ENCODE measurements at places on chromosomes 11 and 22.

GRCh38 chr11:71386202-71386601 lies 62.0 kb downstream of the DHCR7 start:
- no peak for DNase-seq

DNA sequence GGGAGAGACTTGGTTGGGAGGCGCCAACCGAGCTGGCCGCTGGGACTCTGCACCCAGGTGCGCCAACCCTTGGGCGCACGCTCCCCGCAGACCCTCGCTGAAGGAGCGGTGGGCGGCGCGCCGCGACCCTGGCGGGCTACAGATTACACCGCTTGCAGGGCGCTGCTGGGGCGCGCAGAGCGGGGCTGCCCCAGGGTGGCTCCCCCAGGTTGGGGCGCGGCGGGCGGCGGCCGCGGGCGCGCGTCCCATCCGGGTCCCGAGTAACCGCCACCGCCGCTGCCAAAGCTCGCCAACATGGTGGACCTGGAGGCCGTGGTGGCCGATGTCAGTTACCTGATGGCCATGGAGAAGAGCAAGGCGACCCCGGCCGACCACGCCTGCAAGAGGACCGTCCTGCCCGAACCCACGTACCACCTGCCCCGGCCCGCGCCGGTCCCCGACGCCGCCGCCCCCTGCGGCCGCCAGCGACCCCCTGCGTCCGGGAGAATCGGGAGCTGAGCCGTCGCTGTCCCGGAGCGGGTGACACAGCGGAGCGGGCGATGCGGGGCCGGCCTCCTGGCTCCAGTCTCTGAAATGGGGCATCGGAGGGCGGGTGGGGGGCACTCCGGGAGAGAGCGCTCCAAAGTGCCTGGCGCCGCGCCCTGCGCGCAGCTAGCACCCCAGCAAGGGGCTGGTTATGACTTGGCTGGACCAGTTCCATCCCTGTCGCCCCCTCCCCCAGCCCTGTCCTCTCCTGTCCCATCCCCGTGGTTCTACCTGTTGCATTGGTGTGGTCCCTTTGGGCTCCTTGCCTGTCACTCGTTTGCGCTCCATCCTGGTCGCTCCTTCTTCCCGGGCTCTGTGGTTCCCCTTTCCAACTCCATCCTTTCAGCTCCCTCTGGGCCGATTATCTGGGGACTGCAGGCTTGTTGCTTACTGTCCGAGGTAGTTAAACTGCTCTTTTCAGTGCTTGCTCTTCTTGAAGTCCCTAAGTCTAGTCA lies 143.3 kb upstream of the GRK3 start:
- no peak for DNase-seq

GRCh38 chr11:31419138-31419537 lies 49.5 kb downstream of the DNAJC24 start:
- no peak for DNase-seq

DNA sequence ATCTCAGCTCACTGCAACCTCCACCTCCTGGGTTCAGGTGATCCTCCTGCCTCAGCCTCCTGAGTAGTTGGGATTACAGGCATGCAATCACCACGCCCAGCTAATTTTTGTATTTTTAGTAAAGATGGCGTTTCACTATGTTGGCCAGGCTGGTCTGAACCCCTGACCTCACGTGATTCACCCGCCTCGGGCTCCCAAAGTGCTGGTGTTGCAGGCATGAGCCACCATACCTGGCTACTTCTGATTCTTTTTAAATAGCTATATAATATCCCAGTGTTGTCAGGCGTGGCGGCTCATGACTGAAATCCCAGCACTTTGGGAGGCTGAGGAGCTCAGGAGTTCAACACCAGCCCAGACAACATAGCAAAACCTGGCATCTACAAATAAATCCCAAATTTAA lies 20.7 kb downstream of the TMEM41B start:
- no peak for DNase-seq

- no peak for DNase-seq
Measured at GRCh38 chr11:12017865-12018453, 9.5 kb upstream of the DKK3 start.

- no peak for DNase-seq
Measured at GRCh38 chr11:60871378-60872061, 4.2 kb downstream of the ZP1 start.

GRCh38 chr22:26642465-26643417 lies 14.6 kb upstream of the MIAT start:
- peak; percentile 64 for DNase-seq

DNA sequence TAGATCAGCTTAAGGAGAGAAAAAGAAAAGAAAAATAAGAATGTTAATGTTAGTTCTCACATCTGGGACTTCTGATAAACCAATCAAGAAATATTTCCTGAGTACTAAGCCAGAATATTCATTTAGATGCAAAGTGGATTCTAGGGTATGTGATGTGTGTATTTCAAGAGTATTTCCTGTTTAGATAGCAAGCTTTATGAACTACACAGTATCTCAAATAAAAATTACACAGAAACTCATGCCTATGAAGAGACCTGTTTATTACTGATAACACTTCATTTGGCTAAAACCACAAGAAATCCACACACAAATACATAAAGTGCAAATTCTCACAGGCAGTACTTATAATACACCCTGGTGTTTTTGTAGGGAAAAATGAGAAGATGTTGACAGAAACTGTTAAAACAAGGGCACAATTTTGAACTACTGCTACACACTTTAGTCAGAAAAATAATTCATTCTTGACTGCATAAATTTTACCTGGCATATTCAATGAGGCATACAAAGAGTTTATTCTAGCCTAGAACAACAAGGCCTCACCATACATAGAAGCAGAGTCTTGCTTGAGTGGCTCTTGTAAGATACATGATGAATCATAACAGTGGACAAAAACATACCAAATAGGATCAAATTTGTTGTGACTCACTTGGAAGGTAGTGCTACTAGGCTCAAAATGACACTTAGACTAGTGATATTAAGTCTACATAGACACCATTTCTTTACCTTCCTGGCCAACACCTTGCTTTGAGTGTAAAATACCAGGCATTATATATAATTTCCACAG lies 18.8 kb upstream of the P4HA3 start:
- DNase-seq: no peak

GRCh38 chr11:34877375-34877975 lies 38.7 kb downstream of the APIP start:
- no peak for DNase-seq

DNA sequence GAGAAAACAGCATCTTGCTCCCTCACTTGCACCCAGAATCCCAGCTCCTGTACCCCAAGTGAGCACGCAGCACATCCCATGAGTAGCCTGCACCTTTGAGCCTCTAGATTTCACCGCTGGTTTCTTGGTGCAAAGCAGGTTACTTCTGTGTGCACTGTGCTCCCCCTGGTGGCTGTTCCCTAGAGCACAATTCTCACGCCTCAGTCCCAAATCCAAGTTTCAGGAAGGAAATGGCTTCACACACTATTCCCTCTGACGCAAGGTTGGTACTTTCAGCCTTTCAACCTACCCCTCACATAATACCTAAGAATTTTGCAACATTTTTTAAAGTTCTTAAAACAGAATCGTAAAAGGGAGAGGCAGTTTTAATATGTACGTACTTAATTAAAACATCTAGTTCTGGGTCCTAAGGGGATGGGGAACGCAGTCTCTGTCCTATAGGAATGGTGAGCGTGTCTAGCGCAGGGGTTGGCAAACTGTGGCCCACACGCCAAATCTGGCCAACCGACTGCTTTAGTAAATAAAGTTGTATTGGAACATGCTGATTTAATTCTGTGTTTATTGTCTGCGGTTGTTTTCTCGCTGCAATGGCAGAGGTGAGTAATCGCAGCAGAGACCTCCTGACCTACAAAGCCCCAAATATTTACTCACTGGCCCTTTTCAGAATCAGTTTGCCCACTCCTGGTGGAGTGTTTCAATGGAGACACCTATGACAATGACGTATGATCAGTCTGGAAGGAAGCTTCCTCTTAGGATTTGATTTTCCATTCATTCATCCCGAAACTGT lies 27.5 kb downstream of the DHCR7 start:
- DNase-seq: no peak

DNA sequence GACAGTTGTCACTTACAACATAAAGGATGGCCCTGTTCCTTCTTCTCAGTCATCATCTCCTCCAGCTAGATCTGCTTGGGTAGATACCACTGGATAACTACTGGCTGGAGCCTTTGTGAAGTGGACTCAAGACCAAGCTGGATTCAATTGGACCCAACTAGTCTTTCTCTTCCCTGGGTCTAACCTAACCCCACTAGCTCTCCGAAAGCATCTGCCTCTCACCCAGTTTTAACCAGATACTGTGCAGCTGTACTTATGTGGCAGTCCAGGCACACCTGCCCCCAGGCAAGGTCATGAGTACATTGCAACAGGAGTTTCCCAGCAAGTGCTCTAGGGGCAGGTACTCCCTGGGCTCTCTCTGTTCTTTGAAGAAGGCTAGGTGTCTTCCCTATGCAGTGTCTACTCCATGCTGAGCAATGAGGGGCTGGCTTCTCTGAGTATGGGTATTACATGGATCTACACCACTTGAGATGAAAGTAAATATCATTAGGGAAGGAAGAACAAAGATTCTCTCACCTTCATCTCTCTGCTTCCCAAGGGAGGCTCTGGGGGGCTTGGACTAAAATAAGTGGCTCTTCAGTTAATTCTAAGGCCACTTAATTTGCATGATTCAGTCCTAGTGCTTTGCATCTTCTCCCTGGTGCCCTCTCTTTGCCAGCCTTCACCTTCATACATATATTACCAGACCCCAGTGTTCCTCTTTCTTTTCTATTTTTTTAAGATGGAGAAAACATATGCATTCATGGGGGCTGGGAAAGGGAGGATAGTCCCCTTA lies 236.1 kb downstream of the NXPE2 start:
- no peak for DNase-seq

DNA sequence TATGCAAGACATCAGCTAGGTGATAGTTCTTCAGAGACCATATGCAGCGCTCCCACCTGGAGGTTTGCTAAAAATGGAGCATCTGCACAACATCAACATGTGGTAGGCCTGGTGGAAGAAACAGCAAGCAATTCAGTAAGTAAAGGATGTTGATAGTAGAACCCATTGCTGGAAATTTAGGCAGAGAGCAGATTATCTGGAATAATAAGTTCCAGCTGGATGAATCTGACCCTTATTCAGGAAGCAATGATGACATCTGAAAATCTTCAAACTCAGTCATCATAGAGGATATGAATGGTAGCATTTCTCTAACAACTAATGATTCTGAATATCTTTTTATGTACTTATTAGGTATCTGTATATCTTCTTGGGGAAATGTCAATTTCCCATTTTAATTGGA lies 225.2 kb upstream of the ANO3 start:
- DNase-seq: no peak
